NCI-H526 treated with DMSO at 0.1 percent for 48 hours (cell line): ENCODE measurements at places on chromosomes 2 and 18.
A peak's percentile ranks its signal among the peaks of the same experiment; 100 is the strongest.

DNA sequence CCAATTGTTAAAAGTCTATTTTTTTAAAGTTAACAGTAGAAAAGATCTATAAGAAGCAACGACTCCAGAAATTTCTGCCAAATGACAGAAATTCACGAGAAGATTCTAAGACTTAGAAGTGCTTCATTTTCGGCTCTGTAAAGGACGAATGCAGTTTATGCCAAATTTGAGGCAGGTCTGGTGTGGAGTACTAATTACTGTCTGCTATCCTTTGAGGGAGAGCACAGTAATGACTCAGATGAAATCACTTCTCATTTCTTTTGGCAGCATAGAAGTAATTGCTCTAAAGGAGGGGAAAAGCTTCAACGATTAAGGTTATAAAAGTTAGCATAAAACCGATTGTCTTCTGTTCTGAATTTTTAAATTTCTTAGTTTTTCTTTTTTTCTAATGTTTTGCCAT lies 11.4 kb downstream of the G6PC2 start:
- no peak for DNase-seq

GRCh38 chr2:196247976-196248280 lies 76.5 kb upstream of the STK17B start:
- no peak for DNase-seq

- no peak for DNase-seq
Observed at GRCh38 chr18:56568986-56569385, 69.4 kb downstream of the TXNL1 start.

GRCh38 chr2:233801357-233802131 lies 23.4 kb downstream of the MROH2A start:
- no peak for DNase-seq

- DNase-seq, result no peak
Observed at GRCh38 chr2:43840965-43841364, 2.2 kb downstream of the ABCG8 start.

DNA sequence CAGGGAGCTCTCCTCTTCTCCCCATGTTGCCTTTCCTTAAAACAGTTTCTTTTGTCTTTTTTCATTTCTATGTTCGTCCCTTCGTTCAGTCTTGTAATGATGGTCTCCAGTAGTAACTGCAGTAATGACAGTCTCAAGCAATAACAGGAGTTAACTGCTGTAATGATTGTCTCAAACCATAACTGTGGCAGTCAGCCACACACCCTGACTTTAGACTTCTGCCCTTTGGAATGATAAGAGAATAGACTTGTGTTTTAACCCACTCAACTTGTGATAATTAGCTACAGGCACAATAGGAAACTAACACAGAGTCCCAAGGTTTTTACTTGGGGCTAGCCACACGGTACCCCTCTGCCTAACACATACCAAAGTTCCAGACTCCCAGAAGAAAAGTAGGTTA lies 12.1 kb downstream of the TMEM131 start:
- DNase-seq, result no peak

DNA sequence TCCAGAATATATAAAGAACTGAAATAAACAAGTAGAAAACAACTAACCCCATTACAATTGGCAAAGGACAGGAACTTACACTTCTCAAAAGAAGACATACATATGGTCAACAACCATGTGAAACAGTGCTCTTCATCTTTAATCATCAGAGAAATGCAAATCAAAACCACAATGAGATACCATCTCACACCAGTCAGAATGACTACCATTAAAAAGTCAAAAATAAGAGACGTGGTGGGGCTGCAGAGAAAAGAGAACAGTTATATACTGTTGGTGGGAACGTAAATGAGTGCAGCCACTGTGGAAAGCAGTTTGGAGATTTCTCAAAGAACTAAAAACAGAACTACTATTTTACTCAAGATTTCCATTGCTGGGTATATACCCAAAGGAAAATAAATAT lies 1696.3 kb upstream of the TMEFF2 start:
- DNase-seq, result peak; percentile 28

GRCh38 chr2:158997037-158997790 lies 28.8 kb downstream of the TANC1 start:
- no peak for DNase-seq

DNA sequence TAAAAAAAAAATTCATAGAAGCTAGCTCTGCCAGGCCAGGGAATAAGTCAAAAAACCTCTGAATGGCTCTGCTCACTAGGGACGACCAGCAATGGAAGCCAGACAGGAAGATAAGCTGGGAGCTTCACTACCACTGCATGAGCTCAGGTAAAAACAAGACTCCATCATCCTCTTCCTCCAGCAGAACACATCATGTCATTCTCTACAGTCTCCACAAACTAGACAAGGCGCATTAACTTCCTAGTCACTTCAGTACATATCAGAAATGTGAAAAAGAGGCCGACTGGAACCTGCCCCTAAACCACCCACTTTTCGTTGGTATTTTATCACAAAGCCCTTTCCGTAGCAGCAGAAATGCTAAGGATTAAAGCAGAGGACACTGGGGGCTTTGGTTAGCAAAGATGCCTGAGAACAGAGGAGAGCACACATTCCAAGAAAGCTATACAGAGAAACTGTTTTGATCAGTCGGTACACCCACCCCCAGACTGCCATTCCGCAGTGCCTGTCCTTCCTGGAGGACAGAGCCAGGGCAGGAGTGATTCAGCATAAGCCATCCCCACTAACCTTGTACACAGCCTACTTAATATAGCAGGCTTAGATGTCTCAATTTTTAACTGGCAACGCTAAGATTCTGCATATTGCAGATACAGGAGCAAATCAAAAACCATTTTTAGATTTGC lies 53.4 kb downstream of the AAK1 start:
- DNase-seq, result no peak

DNA sequence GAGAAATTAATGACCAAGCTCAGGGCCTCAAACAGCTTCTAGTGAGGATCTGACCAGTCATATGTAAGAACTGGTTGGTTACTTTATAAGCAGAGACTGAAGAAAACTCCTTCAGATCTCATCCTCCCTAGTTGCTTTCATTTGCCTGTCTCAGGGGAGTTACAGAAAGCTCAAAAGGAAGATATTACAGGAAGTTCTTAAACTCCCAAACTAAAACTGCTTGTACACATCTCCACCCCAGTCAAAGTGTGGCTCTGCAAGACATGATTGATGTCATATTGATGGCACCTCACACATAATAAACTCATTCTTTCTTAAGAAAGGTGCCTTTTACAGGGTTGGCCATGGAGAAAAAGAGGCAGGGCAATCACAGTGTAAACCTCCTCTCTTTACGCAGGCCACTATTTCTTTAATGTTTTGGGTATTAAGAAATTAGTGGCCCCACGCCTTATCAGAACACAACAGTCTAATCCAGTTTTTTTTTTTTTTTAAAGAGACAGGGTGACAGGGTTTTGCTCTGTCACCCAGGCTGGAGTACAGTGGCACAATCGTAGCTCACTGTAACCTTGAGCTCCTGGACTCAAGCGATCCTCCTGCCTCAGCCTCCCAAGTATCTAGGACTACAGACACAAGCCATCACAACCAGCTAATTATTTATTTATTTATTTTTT lies 62.6 kb upstream of the STK17B start:
- DNase-seq, result no peak

- DNase-seq, result no peak
Observed at GRCh38 chr2:176136374-176137251, 7.1 kb downstream of the HOXD8 start.

DNA sequence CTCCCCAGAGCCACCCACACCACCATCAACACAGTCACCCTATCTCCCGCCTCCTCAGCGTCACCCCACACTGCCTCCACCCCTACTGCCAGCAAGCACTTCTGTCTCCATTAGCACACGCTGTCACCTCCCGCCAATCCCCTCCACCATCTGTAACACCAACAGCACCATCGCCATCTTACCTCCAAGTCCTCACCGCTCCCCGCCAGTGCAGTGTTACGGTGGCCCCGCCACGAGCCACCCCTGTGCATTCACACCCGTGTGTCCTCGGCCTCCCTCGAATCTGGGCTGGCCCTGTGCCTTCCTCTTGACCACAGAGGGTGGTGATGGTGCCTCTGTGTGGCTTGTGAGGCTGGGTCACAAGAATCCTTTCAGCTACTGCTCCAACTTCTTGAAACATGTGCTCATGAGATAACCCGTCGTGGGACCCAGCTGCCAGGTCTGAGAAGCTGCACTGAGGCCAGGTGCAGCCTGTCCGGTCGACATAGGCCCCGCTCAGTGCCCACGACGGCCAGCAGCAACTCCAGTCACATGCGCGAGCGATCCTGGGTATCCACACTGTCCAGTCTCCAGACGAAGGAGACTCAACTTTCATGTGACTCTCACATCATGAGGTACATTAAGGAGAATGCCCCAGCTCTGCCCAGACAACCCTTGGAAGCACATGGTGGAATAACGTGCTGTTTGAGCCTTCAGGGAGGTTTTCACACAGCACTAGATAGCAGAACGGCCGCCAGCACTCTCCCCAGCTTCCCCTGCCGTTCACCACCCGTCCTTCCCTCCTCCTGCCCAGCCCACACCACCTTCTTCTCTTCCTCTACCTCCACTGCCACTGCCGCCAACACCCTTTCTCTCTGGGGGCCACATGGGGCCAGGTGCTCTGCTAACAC lies 72.6 kb upstream of the ASB18 start:
- no peak for DNase-seq

- no peak for DNase-seq
Observed at GRCh38 chr2:54628418-54628817, 95.0 kb upstream of the EML6 start.

- DNase-seq, result no peak
Observed at GRCh38 chr18:42533009-42533575, 578.1 kb downstream of the PIK3C3 start.

- no peak for DNase-seq
Observed at GRCh38 chr18:48527461-48527860, 11.4 kb upstream of the CTIF start.

GRCh38 chr2:119645173-119645855 lies 33.7 kb upstream of the TMEM177 start:
- no peak for DNase-seq

- no peak for DNase-seq
Observed at GRCh38 chr2:84925336-84925723, 19.9 kb downstream of the TMSB10 start.

GRCh38 chr2:196131949-196132925 lies 39.1 kb downstream of the STK17B start:
- DNase-seq, result no peak

GRCh38 chr2:82656420-82656819 lies 1802.7 kb downstream of the SUCLG1 start:
- no peak for DNase-seq

DNA sequence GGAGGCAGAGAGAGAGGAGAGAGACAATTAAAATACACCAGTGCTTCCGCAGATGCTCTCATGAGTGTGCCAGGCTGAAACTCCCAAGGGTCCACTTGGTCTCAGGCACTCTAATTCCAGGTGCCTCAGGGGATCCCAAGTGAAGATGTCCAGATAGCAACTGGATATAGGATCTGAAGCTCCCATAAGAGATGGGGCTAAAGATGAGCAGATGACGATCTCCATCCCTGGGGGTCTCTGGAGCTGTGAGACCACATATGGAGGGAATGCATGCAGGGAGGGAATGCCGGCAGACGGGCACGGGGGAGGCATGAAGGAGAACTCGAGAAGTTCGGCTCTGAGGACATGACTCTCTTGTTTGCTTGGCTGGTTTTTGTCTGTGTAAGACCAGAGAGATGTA lies 223.7 kb upstream of the RAB6C start:
- DNase-seq, result no peak

DNA sequence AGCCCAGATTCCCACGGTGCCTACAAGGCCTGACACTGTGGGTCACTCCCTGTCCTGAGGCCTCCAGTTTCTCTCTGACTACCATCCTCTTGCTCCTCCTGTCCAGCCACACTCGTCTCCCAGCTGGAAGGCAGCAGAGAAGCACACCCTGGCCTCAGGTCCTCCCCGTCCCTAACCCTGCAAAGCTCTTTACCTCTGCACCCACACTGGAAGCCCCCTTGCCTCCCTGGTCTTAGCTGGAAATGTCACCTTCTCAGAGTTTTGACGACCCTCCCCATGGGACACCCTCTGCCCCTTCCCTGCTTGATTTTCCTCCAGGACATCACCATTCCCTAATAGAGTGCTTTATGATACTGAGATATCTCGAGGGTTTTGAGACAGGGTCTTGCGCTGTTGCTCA lies 10.6 kb downstream of the RNU2-63P start:
- DNase-seq, result no peak

- DNase-seq, result no peak
Observed at GRCh38 chr2:161232571-161232970, 72.3 kb downstream of the TANK start.
